ENCODE measurements at places on chromosomes 1 and 21.

- DNase-seq = no peak
Measured at GRCh38 chr1:7375329-7375728, 395.8 kb upstream of the VAMP3 start.

- peak; percentile 10 for DNase-seq
Measured at GRCh38 chr1:225754940-225755641, 22.5 kb upstream of the SRP9 start.

DNA sequence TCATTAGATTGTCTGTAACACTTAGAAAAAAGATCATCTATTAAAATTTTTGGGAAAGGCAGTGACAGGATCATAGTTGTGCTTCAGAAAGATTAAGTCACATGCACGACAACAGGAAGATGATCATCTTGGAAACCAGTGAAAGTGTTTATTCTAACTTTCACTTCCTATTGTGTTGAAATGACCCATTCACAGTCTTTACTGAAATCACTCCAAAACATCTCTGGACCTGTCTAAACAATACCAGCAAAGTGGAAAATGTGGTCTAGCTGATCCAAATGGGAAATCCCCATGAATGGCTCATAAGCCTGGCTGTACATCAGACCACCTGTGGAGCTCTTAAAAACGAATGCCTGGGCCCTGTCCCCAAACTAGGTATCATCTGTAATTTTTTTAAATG lies 111.1 kb upstream of the ETV3 start:
- no peak for DNase-seq

DNA sequence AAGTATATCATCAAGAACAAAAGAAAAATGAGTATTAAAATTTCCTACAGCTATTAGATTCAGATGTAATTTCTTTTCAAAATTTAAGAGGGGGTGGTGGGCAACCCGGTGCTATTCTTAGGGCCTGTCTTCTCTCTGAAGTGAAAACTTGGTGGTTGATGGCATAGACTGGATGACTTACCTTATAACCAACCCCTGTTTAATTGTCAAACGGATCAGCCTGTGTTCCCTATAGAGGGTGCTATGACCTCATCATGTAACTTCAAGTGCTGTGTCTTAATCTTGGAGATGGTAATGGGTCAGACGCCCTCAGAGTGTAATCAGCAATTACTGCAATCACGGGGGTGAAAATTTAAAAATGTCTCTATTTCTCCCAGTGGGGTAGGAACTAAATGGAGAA lies 176.2 kb downstream of the PCP4 start:
- no peak for DNase-seq

- DNase-seq = no peak
Measured at GRCh38 chr1:226029093-226029496, 30.0 kb upstream of the SDE2 start.

Data from T1000 (cell line).